ENCODE measurements at places on chromosomes 7 and 10.
A peak's percentile ranks its signal among the peaks of the same experiment; 100 is the strongest.

DNA sequence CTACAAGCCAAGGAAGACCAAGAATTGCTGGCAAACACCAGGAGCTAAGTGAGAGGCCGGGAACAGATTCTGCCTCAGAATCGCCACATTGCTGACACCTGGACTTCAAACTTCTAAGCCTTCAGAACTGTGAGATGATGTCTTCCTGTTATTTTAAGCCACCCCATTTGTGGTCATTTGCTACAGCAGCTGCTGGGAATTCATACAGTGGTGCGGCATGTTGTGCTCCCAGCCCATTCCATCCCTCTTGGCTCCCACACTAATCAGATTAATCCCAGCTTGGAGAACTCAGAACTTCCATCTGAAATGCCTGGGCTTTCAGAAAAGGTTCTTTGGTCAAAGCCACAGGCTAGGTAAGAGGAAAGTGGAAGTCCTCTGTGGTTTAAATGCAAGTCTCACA, 24.9 kb downstream of the TCAF1 start:
- no peak for DNase-seq

GRCh38 chr7:118158766-118159165, 25.2 kb upstream of the LSM8 start:
- DNase-seq, result peak; percentile 1

DNA sequence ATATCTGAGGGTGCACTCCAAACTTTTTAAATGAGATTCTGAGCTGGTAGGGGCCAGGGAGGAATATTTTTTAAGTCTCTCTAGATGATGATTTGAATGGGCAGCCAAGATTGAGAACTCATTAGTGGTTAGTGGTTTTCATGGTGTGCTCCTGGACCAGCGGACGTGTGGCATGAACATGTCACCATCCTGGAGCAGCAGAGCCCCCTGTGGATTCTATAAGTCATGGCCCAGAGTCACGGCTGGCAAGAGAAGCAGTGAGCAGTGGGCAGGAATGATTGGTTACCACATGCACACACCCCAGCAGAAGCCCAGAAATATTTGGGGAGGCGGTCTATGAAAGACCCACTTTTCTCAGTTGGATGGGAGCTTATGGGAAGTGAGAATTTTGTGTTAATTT, 21.2 kb upstream of the UCN3 start:
- DNase-seq, result no peak

DNA sequence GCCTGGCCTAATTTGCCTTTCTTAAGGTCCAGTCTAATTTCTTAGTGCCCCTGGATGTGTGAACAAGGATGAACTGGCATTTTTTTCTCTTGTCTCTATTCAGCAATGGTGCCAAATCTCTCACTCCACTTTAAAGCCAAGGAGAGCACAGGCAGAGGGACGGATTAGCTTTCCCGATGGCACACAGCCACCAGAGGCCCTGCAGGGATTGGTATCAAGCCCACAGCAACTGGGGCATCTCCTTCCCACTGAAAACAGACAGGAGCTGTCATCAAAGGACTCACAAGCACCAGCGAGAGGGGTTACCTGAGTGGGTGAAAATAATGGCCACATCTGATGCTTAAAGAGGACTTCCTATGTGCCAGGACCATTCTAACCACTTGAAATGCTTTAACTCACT, 83.1 kb downstream of the ITIH5 start:
- DNase-seq, result no peak

GRCh38 chr10:62492012-62492869, 118.1 kb downstream of the ZNF365 start:
- no peak for DNase-seq

DNA sequence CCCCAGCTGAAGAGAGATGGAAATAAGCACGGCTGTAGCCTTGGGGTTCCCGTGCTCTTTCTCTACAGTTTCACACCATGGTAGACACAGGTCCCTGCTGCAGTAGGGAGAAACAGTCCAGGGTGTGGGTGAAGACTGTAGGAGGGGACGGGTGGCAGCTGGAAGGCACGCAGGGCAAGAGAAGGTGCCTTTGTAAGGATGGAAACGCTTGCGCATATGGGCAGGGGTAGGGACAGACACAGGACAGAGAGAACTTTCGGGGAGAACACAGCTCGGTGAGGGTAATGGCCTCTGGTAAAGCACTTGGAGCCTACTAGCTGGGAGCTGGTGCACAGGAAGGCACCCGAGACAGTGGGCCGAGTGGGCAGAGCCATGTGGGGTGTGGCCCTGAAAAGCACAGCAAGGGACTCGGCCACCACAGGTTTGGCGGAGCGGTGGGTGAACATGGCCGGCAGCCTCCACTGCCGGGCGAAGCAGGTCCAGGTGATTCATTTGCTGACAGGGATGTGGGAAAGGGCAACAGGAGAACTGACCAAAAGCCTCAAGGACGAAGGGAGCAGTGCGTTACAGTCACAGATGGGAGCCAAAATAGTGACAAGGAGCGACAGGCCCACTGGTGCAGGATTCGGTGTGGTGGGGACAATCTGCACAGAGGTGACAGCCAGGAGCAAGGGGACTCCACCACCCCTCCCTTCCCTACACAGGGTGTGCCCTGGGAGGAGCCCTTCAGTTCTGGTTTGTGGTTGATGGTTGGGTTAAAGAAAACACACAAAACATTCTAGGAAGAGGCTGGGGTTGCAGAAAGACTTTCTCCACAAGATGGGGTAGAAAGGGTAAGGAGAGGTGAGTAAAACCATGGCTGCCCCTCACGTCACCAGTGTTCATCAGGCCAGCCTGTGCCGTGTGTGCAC, 97.1 kb downstream of the VOPP1 start:
- no peak for DNase-seq

GRCh38 chr10:19592276-19592675, 224.0 kb upstream of the PLXDC2 start:
- DNase-seq, result no peak

DNA sequence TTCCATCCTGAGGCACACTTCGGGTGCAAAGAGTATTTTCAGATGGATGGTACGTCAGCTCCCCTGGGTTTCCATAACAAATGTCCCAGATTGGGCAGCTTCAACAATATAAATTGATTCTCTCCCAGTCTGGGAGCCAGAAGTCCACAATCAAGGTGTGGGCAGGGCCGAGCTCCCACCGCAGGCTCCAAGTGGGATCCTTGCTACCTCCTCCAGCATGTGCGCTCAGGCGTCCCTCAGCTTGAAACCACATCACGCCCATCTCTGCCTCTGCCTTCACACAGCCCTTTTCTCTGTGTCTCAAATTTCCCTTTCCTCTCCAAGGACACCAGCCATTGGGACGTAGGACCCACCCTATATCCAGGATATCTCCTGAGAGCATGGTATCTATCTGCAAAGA, 153.5 kb downstream of the DIP2C start:
- DNase-seq, result no peak

- DNase-seq, result no peak
Observed at GRCh38 chr7:2663960-2664359, 24.0 kb upstream of the AMZ1 start.

GRCh38 chr7:130884437-130885417, 150.7 kb upstream of the KLF14 start:
- DNase-seq, result no peak

DNA sequence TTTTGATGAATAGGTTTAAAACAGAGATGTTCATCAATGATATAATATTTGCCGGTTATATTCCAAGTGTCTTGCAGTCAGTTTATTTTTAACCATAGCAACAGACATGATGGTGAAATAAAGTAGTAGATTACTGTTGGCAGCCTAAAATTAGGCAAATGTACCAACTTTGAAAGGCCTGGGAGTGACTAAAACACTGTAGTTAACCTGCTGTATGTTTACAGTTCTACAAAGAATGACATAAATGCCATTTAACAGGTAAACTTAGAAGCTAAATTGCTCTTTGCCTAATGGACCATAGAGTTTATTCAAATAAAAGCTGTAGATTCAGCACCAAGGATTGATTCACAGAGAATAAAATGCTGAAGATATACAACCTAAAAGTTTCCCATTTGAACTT, 64.1 kb downstream of the PHTF2 start:
- DNase-seq, result no peak

DNA sequence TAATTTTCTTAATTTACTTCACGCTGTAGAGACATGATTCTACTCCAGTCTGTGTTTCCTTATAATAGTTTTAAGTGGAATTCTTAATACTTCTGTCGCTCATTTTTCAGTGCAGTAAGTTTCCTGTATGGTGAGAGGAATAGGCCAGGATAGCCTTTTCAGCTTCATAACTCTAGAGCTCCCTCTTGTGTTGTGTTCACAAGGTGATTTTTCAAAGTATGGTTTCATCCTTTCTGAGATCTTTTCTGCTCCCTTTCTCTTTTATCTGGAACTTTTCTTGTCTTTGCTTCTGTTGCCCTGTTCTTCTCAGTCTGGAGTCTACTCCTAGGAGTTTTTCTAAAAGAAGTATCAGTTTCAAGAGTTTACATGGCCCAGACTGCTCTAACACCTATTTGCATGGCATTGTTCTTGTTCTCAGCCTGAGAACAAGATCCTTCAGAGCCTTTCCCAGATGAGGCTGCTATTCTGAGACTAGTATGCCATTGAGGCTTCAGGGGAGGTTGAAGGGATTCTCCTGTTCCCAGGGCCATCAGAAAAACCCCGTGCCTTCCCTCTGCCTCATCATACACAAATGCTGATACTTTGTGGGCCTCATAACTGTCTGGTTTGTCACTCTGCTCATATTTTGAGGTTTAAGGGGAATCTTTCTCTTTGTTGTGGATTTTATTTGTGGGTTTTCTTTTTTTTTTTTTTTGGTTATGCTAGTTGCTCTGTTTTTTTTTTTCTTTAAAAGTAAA, 21.8 kb downstream of the NET1 start:
- peak; percentile 25 for DNase-seq

GRCh38 chr10:91479583-91479982, 69.4 kb downstream of the HECTD2 start:
- DNase-seq, result no peak

DNA sequence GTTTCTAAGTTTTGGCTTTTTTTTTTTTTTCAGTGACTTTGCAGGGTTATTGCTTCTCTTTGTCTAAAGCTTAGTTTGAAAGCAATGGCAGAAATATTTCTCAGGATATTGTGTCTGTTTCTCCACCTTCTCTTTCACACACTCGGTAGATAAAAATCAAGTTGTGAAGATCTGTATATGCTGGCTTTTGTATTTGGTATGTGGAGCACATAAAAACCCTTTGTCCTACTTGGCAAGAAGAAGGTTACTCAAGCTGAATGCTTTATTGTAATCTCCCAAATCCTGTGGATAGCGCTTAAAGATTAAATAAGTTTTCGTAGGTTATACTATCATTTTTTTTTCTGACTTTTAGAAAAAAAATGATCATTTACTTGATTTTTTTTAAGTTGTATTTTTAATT, 172.4 kb downstream of the CDCA7L start:
- DNase-seq, result no peak

DNA sequence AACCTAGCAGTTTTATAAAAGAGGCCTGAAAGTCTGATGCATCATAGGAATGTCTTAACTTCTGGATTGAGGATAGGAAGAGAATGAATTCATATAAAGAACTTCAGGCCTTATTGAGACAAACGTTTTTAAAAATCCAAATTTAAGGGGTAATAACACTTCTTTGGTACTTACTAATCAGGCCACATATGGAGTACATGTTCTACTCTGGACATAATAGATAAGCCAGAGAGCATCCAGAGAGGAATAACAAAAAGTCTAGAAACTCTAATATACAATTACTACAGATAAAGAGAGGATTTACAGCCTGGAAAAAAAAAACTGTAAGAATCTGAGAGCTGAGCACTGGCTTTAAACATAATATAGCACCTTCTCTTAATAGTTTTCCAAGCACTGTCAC, 2.9 kb downstream of the MTPAP start:
- DNase-seq, result no peak

GRCh38 chr10:96890580-96890979, 58.5 kb downstream of the LCOR start:
- DNase-seq, result no peak

DNA sequence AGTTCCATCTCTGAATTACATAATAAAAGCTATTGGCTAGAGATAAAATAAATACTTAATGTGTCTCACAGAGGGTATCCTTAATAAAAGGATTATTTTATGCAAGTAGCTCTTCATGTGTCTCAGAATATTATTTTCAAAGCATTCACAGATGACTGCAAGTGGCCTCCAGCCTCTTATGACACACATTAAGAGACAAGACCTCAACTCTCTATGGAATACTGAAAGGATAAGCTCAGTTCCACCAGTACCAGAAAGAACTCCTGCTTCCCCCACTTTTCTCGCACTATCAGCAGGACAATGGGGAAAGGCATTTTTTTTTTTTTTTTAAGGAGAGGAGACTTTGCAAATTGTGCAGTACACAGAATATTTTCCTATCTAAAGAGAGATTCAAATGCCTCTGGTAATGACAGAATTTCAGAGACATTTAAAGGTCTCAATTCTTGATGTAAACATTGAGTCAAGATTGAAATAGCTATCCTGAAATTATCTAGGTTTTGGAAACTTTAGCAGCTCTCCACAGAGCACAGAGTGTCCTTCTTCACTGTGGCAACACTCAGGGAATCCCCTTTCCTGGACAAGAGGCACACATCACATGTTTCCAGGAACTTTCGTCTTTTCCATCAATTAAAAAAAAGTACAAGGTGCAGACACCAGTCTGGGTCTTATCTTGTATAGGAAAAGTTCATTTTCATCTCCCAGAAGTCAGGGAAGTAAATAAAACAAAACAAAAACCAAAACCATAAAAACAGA, 122.0 kb upstream of the ANK3 start:
- no peak for DNase-seq

GRCh38 chr10:30114881-30115625, 55.7 kb upstream of the JCAD start:
- DNase-seq, result no peak

GRCh38 chr10:128257428-128257827, 131.2 kb upstream of the MKI67 start:
- no peak for DNase-seq

- DNase-seq, result no peak
Observed at GRCh38 chr10:110747609-110748464, 103.7 kb downstream of the RBM20 start.

DNA sequence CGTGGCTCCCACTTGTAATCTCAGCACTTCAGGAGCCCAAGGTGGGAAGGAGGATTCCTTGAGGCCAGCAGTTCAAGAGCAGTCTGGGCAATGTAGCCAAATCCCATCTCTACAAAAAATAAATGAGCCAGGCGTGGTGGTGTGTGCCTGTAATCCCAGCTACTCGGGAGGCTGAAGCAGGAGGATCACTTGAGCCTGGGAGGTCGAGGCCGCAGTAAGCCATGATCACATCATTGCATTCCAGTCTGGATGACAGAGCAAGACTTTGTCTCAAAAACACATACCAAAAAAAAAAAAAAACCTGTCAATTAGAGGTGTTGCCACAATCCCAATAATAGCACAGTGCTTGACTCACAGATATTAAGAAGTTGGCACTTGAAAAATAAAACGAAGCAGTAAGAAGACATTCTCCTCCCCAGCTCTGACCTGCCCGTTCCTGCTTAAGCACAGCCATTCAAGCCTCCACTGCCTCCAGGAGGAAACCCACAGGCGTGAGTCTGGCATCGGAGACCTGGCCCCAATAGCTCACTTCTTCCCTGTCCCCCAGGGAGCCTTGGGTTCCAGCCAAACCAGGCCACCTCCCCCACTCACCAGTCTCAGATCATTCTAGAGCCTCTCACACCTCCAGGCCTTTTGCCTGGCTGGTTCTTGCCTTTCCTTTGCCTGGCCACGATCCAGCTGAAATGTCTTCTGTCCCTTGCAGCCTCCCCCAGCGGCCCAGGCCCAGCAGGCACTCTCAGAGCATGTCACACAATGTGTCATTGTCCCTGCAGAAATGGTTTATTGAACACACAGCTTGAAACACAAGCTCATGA, 45.3 kb upstream of the GTF2I start:
- no peak for DNase-seq
